Gastrocnemius medialis (tissue), 4 donors: ENCODE measurements at places on chromosomes 5 and 9. TPM values are rescaled to one million over a fixed set of nuclear protein-coding genes. Genes with fewer than 3 reads are reported as not detected.

Gene LCN10
- total RNA-seq: 4.7 TPM

Gene COMMD10
- 34.6 TPM for total RNA-seq

Gene PCDHGA6
- 0.83 TPM for total RNA-seq

Gene ZSWIM6
- 3.7 TPM for total RNA-seq

Gene CARD6
- total RNA-seq: 3.8 TPM

Gene TAF11L2
- total RNA-seq: not detected

Gene EMB
- total RNA-seq: 5.3 TPM

Gene NUTM2G
- total RNA-seq: not detected

Gene S1PR3
- 4.4 TPM for total RNA-seq

Gene CCDC112
- total RNA-seq: 3.1 TPM

Gene RASGRF2
- 6.3 TPM for total RNA-seq

Gene PTGDS
- 35.2 TPM for total RNA-seq

Gene CSF1R
- 17.0 TPM for total RNA-seq

Gene ZNF879
- 2.9 TPM for total RNA-seq

Gene WNT8A
- total RNA-seq: not detected
